ENCODE measurements at places on chromosomes 13 and 19. TPM values are rescaled to one million over a fixed set of nuclear protein-coding genes. Genes with fewer than 3 reads are reported as not detected.

The C19orf81 gene
- total RNA-seq = not detected

- no peak for DNase-seq
Measured at GRCh38 chr13:44249431-44249836, 124.2 kb upstream of the SERP2 start.

The UHRF1 gene
- 0.20 TPM for total RNA-seq

GRCh38 chr19:47209319-47210179 is 21.4 kb downstream of the BBC3 start:
- no peak for DNase-seq

The TLE2 gene
- 20.6 TPM for total RNA-seq

The TMC4 gene
- 0.81 TPM for total RNA-seq

GRCh38 chr19:46840498-46840942 is 10.1 kb downstream of the AP2S1 start:
- DNase-seq = no peak

- DNase-seq = no peak
Measured at GRCh38 chr19:30734669-30735068, 362.5 kb downstream of the ZNF536 start.

The CCDC194 gene
- total RNA-seq = 0.26 TPM

DNA sequence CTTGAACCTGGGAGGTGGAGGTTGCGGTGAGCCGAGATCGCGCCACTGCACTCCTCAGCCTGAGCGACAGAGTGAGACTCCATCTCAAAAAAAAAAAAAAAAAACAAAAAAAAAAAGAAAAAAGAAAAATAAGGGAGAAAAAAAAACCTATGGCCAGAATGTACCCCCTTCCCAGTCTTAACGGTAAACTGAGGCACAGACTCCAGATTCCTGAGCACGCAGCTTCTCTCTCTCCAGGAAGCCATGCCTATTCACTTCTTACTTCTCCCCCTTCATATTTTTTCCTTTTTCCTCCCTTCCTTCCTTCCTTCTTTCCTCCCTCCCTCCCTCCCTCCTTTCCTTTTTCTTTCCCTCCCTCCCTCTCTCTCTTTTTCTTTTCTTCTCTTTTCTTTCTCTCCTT is 5.4 kb downstream of the ADGRE2 start:
- DNase-seq = no peak

- DNase-seq = peak; percentile 51
Measured at GRCh38 chr19:4609878-4610511, 29.3 kb upstream of the TNFAIP8L1 start.

The ZNF284 gene
- total RNA-seq = 0.35 TPM

- no peak for DNase-seq
Measured at GRCh38 chr13:43251961-43252360, 228.6 kb downstream of the DNAJC15 start.

- no peak for DNase-seq
Measured at GRCh38 chr19:50801107-50801506, 10.9 kb downstream of the ACP4 start.

DNA sequence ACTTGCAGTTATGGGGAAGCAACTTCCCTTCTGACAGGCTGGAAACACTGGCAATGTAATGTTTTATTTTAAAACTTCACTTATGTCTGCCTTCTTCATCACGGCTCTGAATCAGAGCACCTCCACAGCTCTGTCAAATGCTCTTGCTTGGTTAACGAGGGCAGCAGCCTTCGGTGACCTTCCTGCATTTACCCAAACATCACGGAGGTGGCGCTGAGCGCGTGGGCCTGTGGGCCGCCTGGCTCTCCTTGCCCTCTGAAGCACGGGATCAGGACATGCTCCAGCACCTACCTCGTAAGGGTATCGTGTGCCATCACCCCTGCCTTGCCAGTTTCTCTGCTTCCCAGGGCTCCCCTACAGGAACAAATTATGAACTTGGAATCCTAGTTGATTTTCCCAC is 310.0 kb downstream of the TEX29 start:
- DNase-seq = no peak

DNA sequence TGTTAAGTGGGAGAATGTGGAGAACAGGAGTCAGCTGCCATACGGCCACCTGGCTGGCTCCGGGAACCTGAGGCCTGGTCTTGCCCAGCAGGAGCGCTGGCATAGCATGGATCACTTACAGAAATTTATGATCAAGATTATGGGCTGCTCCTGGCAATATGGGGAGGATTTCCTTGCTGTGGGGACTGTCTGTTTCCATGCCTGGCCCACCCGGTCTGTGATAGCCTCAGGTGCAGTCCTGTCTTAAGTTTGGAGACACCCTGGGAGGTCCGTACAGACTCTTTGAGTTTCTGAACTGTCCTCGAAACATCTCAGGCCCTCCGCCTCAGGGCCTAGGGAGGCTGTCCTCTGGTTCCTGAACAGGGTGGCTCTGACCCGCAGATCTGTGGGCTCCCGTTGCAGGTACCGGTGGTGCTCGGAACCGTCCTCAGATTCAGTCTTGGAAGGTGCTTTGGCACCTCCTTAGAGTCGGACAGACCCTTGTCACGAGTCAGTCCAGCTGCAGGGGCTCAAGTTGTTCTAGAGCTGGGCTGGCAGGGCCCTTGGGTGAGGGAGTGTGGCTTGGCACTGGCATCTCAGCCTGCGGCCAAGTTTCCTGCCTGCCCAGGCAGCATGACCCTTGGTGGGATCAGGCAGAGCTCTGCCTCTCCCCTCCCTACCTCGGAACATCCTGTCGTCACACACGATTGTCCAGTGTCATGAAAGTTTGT is 4.9 kb downstream of the TFDP1 start:
- no peak for DNase-seq

The C19orf85 gene
- not detected for total RNA-seq

- peak; percentile 61 for DNase-seq
Measured at GRCh38 chr13:101706651-101707050, 254.2 kb downstream of the ITGBL1 start.

The SPTBN4 gene
- total RNA-seq = 0.63 TPM

The TNFRSF19 gene
- total RNA-seq = 0.37 TPM

The JAK3 gene
- total RNA-seq = 2.5 TPM

The CGB5 gene
- total RNA-seq = not detected

DNA sequence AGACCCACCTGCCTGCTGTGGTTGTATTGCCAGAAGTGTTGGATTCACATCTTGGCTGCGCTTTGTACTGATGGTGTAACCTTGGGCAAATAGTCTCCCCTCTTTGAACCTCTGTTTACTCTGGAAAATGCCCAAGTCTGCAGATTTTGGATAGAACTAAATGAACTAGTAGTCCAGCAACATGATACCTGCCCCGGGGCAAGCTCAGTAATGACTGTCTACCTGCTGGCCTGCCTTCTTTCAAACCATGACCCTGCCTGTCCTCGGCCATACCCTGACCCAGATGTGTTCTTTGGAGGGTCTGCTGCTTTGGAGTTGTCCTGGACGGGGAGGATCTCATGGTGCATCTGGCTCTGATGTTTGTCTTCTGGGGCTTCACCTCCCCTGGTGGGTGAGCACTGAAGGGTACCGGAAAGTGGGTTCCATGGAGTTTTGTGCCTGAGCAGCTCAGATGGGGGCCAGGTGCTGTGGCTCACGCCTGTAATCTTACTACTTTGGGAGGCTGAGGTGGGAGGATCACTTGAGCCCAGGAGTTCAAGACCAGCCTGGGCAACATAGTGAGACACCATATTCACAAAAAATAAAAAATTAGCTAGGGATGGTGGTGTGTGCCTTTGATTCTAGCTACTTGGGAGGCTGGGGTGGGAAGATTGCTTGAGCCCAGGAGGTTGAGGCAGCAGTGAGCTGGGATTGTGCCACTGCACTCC is 59.5 kb downstream of the TNFRSF19 start:
- DNase-seq = no peak

GRCh38 chr19:35883882-35884281 is 15.5 kb downstream of the APLP1 start:
- no peak for DNase-seq

The COL4A1 gene
- total RNA-seq = 43.9 TPM

DNA sequence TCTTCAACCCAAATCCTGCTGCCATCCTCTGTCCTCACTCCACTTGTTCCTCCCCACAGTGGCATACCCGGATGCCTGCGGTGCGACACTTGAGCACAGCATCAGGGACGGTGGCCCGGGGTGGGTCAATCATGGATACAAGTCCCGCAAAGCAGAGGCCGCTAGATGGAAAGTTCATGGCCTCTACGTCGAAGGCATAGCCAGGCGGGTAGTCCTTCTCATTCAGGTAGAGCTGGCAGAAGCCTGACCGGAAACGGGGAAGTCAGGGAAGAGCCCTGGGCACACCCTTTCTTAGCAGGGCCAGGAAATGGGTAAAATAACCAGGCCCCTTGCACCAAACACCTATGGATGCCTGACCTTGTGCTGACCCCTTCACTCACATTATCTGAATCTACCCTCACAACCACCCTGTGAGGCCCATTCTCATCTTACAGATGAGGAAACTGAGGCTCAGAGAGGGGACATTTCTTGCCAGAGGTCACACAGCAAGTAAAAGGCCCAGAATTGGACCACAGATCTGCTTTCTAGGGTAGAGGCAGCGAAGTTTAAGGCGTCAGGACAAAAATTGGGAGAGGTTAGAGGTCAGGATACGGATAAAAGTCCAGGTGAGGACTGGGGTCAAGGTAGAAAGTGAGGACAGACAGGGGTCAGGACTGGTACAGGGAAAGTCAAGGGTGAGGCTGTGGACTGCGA is 6.5 kb downstream of the ATP4A start:
- no peak for DNase-seq

The MISP gene
- not detected for total RNA-seq

The LILRA1 gene
- 0.81 TPM for total RNA-seq

DNA sequence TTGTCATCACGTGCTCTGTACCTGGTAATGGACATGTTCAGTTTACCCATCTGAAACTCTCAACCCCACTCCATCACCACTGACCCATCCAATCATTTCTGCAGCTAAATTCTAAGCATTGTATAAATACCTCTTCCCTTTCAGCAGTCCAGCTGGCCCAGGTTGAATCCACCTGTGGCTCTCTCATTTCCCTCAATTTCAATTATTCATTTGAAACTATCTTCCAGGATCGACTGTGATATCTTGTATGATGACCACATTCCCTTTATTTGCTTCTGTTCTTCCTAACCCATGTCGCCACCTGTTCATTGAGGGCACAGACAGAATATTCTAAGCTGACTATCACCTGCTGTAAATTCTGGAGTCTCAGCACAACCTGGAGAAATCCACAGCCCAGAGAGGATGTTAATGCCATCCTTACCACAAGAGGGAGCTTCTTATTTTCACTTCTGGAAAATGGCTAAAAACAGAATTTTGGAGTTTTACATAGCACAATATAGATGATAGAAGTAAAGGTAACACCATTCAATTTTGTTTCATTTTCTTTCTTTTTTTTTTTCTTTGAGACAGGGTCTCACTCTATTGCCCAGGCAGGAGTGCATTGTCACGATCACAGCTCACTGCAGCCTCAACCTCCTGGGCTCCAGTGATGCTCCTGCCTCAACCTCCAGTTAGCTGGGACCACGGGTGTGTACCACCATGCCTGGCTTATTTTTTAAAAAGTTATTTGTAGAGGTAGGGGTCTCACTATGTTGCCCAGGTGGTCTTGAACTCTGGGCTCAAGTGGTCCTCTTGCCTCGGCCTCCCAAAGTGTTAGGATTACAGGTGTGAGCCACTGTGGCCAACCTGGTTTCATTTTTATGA is 38.6 kb downstream of the ZNF823 start:
- no peak for DNase-seq

- DNase-seq = no peak
Measured at GRCh38 chr13:43574605-43575004, 212.2 kb downstream of the ENOX1 start.
